ENCODE measurements at places on chromosomes 6 and 20.

DNA sequence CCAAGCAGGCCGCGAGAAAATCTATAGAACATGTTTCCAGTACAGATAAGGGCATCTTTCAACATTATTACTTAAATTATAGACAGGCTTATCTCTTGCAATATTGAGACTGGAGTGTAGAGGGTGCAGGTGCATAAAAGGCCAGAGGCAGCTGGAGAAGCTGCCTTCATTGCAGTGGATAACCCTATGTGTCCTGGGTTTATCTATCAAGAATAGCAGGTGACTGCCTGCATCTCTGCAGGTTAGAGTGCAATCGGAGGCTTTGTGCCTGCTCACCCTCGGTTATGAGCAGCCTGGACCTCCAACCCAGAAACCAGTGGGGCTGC lies 28.7 kb upstream of the ECI2 start:
- no peak for DNase-seq

DNA sequence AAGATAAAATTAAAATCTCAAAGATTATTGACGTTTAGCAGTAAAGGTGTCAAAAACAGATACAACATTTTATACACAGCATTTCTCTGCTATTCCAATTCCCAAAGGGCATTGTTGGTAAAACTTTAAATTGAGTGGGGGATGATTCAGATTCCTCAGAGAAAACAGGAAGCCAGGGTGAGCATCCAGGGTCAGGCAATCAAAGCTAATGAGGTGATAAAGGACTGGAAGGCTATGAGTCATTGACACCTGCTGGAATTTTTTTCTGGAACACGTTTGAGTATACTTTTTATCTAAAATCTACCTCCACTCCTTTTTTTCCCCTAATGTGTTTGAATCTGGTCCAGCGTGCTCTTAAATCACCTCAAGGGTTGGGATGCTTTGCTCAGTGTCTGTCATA lies 52.2 kb downstream of the FKBP1C start:
- no peak for DNase-seq

GRCh38 chr6:144745439-144745838 lies 460.3 kb downstream of the UTRN start:
- DNase-seq, result no peak

- DNase-seq, result peak; percentile 25
Measured at GRCh38 chr6:130513770-130514169, 148.0 kb downstream of the TMEM200A start.

DNA sequence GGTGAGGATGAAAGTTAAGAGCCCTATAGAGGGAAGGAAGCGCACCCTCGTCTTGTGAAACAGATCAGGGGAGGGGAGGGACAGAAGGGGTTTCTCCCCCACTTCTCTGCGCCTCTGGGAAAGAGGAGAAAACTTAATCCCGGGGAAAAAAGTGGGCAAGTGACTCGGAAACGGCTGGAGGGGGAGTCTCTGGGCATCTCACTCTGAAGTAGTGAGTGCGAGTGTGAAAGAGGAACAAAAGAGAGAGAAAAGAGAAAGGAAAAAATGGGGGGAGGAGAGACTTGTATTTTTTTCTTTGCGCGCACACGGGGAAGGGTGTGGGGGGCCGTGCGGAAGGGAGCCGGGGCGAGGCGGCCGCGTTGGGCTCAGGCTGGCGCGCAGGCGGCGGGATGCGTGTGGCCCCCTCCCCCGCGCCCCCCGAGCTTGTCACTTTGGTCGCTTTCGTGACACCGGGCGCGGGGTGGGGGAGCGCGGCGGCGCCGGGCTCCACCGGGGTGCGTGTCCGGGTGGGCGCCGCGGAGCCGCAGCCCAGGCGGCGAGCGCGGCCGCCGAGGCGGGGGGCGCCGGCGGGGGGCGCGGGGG lies 454 bp downstream of the L3MBTL3 start:
- no peak for DNase-seq

DNA sequence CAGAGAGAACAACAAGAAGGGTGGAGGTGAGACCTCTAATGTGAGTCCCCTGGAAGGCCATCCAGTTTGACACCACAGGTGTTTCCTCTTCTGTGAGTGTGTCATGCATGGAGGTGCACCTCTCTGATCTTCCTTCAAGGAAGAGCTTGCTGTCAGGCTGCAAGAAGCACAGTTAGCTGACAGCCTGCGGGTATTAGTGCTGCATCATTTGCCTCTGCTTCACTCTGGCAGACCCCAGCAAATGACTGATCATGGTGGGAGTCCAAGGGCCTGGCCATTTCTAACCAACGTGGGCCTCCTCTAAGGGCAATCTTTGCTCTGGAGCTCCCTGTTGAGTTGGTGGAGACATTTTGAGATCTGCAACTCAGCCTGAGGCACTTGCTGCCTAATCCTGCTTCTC lies 206.3 kb downstream of the EPHA7 start:
- DNase-seq, result no peak

- no peak for DNase-seq
Measured at GRCh38 chr6:45689926-45690615, 312.3 kb upstream of the SUPT3H start.

- no peak for DNase-seq
Measured at GRCh38 chr6:1175877-1176276, 136.0 kb upstream of the FOXQ1 start.

GRCh38 chr6:54060286-54060685 lies 51.0 kb upstream of the MLIP start:
- DNase-seq, result no peak

- no peak for DNase-seq
Measured at GRCh38 chr6:159718634-159719033, 8.7 kb upstream of the WTAP start.

DNA sequence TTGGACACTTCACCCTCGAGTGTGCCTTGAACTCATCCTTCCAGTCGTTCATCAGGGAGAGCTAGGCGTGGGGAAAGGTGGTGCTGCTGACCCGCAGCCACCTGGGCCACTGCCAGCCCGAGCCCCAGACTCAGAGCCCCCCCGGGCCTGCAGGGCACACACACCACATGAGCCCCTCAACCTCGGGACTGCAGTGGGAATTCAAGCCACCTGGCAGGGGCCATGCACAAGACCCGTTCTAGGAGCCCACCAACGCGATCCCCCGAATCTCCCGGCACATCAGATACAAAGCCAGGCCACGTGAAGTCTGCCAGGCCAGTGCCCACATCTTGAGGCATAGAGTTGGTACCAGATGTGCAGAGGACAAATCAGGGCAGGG lies 2.8 kb downstream of the ZNF512B start:
- no peak for DNase-seq

DNA sequence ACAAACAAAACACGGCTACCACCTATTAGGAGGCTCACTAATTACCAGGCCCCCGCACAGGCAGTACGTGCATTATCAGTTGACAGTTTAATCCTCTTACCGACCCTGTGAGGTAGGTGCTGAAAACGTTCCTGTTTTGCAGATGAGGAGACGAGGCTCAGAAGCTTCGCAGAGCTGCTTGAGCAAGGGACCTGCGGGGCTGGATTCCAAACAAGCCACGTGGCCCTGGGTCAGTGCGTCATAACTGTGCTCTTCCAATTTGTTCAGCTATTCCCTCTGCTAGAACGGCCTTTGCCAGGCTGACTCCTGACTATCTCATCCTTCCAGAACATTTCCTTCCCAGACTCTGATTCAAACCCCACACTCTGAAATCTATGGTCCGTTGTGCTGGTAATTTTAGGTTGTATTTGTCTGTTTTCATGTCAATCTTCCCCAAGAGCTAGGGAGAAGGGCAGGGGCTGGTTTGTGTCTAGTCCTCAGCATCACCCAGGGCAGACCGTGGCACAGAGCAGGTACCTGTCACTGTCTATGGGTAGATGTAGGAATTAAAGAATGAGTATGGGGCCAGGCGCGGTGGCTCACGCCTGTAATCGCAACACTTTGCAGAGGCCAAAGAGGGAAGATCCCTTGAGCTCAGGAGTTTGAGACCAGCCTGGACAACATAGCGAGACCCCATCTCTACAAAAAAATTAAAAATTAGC lies 28.8 kb upstream of the TLDC2 start:
- peak; percentile 65 for DNase-seq

DNA sequence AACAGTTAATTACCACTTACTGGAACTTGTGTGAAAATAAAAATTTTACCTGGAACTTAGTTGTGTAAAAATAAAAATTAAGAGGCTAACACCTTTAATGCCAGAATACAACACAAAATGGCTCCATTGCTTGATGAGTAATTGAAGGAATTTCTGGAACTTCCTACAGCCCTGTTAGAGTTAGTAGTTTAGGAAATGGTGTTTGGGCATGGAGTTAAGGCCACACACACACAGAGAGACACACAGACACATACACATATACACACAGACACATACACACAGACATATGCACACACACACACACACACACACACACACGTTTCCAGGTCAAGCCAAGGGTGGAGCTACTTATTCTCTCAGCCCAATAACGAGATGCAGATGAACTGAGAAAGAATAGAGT lies 20.6 kb upstream of the CST3 start:
- DNase-seq, result no peak

DNA sequence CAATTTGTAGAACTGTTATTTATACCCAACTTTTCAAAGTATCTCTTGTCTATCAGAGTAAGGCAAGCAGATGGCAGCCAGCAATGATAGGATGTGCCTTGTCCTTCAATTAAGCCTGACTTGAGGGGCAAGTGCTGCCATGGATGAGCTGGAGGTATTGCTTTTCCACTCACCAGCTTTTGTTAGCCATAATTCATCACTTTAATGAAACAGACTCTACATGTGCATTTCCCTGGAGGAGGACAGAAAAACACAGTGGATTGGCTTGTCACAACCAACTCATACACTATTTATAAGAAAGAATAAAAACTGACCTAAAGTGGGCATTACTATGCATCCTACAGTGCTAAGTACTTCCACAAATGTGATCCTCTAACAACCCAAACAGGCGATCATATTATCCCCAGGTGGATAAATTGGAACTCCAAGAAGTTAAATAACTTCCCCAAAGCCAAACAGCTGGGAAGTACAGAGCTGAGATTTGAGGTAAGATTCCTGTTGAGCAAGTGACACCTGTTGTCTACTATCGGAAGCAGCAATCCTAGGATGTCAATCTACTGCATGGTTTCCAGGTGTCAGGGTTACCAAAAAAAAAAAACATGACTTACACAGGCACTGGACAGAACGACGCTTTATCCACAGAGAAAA lies 73.9 kb upstream of the NRSN1 start:
- no peak for DNase-seq

DNA sequence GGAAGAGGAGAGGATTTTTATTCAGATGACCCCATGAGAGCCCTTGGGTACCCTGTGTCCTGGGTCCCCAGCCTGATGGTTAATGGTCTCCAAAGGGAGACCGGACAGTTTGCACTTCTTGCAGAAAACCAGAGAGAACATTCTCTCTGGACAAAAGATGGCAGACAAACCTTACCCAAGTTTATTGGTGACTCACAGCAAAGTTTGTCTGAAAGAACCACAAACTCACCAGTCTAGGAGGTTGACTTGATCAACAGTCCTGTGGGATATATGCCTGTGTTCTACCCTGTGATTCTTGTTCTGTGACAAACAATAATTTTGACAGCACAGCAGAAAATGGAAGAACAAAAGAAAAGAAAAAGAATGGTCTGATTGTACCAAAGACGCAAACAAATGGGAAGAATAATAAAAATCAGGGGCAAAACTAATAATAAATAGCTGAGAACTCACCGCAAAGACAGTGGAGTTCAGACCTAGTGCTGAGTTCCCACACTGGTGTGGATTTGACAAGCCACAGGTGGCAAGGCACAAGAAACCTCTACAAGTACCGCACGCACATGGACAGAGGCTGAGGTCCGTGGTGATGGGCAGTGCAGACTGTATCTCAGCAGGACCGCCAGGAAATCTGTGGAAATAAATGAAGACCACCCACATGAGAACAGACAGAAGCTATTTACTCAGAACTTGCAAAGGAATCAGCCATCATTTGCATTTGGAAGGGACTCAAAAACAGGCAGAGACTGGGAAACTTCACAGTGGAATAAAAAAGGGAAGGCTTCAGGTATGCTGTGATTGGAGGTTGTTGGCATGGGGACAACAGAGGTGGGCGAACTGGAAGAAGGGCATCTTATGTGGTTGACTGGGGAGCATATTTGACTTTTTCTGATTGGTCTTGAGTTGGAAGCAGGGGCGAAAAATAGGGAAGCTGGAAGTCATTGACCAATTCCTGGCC lies 246.3 kb upstream of the RNF24 start:
- DNase-seq, result no peak

- no peak for DNase-seq
Measured at GRCh38 chr6:154650351-154650750, 82.9 kb upstream of the SCAF8 start.

- DNase-seq, result no peak
Measured at GRCh38 chr6:8234321-8234720, 132.0 kb upstream of the EEF1E1 start.

GRCh38 chr20:38842026-38842425 lies 36.5 kb downstream of the PPP1R16B start:
- no peak for DNase-seq

- no peak for DNase-seq
Measured at GRCh38 chr6:157937916-157938315, 43.7 kb upstream of the SYNJ2 start.

GRCh38 chr6:150640556-150641209 lies 41.0 kb downstream of the PLEKHG1 start:
- no peak for DNase-seq

GRCh38 chr20:4511776-4512175 lies 209.9 kb upstream of the PRND start:
- DNase-seq, result no peak

DNA sequence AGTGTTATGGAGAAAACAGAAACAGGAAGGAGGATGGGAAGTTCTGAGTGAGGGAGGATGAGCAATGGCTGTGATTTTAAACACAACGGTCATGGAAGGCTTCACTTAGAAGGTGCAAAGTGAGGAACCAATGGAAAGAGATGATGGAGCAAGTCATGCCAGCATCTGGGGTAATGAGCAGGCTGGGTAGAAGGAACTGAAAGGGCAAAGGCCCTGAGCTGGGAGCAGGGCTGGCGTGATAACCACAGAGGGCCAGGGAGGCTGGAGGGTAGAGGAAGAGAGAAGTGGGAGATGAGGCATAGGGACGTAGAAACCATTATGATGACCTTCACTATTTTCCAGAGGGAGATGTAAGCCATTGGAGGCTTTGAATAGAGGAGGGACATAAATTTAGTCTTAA lies 43.6 kb downstream of the NHLRC1 start:
- no peak for DNase-seq
